ENCODE measurements at places on chromosomes 2 and 18.

DNA sequence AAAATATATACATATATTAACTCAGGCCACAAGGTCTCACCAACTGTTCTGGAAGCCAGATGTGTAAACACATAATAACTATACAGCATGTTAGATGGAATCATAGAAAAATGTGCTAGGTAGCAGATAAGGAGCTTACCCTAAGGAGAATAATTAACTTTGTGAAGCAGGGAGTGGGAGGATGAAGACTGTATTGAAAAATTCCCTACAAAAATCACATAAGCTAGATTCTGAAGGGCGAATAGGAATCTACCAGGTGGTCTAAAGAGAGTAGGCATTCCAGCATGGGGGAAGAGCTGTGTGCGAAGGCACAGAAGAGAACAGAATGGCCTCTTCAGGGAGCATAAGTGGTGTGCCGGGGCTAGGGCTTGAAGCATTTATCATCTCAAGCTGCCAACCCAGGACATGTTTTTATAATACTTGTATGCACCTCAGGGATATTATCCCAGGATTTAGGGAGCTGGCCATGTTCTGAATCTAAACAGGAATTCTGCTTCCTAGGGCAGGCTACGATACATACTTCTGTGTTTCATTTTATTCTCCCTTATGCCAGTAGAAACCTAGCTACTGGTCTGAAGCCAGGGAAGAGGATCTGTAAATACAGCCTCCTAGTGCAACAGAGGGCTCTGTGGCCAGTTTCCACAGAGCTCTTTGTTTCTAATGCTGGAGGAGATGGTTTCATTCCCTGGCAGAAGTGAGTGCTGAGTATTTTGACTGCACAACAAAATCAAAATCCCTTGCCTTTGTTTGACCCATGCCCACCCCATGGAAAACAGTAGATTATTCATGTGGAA is 56.7 kb downstream of the NEMP2 start:
- no peak for DNase-seq

GRCh38 chr2:136290326-136290725 is 172.4 kb upstream of the CXCR4 start:
- no peak for DNase-seq

GRCh38 chr2:203951366-203951902 is 14.9 kb downstream of the ICOS start:
- DNase-seq, result no peak

- DNase-seq, result peak; percentile 9
These were observed 113.9 kb downstream of the CCDC74A start for GRCh38 chr2:131641414-131642206.

GRCh38 chr18:60898111-60898510 is 435.1 kb upstream of the CDH20 start:
- no peak for DNase-seq

- no peak for DNase-seq
These were observed 283.3 kb downstream of the SLC8A1 start for GRCh38 chr2:40168546-40168945.

- no peak for DNase-seq
These were observed 28.4 kb downstream of the IMPA2 start for GRCh38 chr18:12009581-12010140.

DNA sequence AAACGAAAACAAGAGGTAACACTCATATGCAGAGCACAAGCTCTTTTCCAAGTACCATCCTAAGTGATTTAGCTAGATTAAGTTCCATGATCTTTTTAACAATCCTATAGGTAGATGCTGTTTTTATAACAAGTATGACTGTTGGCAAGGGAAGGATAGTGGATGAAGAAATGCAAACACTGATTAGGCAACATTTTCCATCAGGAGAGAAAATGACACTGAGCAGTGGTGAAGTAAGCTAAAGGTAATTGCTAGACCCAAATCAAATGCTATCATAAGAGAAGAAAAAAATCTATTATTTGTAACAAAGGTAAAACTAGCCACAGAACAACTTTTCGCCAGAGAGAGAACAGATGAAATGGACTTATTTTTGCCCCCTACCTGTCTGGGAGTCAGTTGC is 34.3 kb upstream of the BARD1 start:
- no peak for DNase-seq

DNA sequence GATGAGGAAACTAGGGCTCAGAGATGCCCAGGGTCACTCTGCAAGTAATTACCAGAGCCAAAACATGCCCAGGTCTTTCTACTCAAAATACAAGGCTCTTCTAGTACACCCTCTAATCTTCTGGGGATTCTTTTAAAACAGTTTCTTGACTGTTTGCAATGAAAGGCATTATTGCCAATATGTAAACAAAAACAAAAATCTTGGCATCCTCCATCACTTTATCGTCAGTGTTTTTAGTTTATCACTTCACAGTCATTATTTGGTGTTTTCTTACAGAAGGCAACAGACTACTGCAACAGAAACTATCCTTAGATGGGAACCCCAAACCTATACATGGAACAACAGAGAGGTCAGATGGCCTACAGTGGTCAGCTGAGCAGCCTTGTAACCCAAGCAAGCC is 71.0 kb downstream of the KCTD18 start:
- DNase-seq, result no peak

DNA sequence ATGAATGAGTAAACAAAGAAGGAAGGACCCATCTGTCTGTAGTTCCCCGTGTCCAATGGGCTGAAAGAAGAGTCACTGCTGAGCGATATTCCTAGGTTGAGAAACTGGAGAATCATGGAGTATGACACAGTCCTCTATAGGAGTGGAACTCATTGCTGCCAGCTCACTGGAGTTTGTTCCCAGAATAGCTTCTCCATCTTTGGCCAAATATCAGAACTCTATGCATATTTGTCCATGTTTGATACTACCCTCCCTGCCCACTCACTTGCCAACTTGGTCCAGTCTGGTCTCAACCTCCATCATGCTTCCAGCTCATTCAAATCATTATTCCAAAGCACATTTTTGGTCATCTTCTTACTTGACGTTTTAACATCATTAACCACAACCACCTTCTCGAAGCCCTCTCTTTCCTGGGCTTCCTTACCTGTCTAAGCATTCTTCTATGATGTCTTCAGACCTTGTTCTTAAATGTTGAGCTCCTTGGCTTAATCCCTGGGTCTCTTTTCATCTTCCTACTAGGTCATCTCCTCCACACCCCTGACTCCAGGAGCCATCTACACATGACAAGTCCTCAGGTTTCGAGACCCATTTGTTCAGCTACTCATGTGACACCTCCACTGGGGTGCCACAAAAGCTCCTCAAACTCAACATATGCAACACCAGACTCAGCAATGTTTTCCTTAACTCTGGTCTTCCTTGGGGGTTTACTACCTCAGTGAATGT is 221.6 kb downstream of the MYCN start:
- no peak for DNase-seq

- no peak for DNase-seq
These were observed 820.4 kb downstream of the BCL11A start for GRCh38 chr2:59732871-59733566.

- no peak for DNase-seq
These were observed at the start of gene DCDC2C for GRCh38 chr2:3703236-3703756. TSS of gene DCDC2C (plus strand) at chr2:3703575. CDS start at chr2:3703752, 177 bp downstream.

GRCh38 chr2:147017951-147018645 is 826.7 kb upstream of the ACVR2A start:
- DNase-seq, result no peak

- DNase-seq, result no peak
These were observed 118.5 kb downstream of the GALNT3 start for GRCh38 chr2:165675551-165675968.

GRCh38 chr2:83331810-83332209 is 1127.3 kb downstream of the SUCLG1 start:
- no peak for DNase-seq

- no peak for DNase-seq
These were observed 17.3 kb downstream of the PHLPP1 start for GRCh38 chr18:62732617-62733016.

DNA sequence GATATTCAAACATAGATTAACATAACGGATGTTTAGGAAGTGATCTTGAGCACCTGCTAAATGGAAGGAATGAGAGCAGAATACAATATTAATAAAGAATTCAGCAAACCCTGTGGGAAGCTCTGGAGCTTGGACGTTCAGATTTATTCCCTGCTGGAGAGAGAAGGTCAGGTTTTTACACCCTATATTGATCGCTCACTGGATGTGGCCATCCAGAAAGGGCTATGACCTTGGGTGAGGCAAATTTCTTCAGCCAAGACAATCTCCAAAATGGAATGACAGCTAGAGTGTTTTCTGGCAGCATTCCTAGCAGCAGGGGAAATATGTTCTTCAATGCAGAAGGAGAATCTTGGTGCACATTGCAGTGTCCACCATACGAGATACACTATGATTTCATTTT is 288.3 kb downstream of the IRS1 start:
- no peak for DNase-seq

DNA sequence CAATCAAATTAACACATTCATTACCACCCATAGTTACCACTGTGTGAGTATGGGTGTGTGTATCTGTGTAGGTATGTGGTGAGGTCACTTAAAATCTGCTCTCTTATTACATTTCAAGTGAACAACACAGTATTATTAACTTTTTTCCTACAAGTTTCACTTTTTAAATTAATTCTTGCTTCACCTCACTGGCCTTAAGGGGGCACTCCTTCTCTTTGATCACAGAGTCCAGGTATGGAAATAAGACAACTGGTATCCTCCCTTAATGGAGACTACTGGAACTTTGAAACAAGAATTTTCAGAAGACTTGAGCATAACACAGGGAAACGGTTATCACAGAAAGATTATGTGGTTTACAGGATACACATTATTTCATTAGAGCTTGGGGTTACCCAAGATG is 255.8 kb downstream of the ASXL3 start:
- no peak for DNase-seq

DNA sequence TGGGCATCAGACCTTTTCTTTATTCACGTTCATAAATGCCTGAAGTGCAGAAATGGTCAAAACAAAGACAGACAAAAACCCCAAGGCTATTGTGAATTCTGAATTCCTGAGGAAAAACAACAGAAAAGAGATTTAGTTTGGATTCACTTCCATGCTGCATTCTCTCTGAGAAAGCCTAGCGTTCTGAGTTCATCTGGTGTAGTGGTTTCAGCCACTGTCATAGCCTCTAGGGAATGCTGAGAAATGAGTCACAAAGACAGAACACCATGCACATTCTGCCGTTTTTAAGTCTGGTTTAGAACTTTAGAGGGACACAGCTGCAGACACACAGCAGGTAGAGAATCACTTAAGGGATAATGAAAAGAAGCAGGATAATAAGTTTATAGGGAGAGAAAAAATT is 93.8 kb downstream of the LRP1B start:
- no peak for DNase-seq

DNA sequence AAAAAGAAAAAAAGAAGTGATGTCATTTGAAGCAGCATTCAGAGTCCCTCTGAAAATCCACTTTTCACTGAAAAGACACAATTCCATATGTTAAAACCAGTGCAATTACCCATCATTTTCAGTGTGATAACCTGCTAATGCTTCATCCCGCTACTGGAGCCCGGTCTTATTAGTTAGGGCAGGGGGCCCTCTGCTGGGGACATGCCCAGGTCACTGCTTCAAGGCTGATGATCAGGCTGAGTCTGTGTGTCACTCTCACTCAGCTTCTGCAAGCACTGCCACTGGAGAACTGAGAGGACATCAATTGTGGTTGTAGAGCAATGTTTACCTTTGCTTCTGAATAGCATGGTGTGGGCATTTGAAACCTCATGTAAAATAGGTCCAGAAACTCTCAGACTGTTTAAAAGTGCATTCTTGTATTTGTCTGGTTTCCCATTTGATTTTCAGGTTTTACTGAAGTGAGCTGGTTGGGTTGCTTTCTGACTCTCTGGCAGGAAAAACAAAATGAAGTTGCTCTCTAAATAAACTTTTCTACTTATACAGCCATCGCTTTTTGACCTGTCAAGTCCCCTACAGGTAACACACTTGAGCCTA is 49.2 kb upstream of the NXPH2 start:
- DNase-seq, result peak; percentile 25

Measured in kidney capillary endothelial cell (primary cell).